ENCODE measurements at places on chromosomes 3 and 15.
A peak's percentile ranks its signal among the peaks of the same experiment; 100 is the strongest.

DNA sequence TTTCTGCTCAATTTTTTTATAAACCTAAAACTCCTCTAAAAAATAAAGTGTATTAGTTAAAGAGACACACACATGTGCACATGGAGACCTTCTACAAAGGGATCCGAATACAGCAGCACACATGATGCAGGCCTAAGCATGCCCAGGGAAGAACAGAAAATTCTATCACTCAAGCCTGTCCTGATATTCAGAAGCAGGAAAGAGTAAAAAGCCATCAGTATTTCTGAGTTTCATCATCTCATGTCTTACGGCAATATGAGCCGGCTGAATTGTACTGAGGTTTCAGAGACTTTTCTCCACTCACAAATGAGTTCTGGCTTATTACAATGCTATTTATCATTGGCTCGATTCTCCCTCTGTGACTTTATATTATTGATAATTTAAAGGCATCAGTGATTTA is 97.5 kb downstream of the CADPS start:
- DNase-seq = no peak

DNA sequence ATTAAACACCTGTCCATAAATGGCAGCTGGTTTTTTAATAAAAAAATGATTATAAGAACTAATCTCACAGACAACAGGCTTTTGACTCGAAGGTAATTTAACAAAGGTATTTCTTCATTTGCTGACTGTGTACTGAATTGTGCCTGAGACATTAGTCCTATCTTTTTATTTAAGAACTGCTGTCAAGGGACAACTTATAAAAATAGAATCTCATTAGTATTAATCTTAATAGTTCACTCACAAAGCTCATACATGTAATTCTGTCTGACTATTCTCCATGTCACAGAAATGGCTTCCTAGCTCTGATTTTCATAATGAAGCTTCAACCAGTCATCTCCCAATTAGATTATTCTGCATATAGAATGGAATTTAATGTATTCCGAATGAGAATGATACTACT is 276.9 kb upstream of the PDZRN3 start:
- DNase-seq = no peak

DNA sequence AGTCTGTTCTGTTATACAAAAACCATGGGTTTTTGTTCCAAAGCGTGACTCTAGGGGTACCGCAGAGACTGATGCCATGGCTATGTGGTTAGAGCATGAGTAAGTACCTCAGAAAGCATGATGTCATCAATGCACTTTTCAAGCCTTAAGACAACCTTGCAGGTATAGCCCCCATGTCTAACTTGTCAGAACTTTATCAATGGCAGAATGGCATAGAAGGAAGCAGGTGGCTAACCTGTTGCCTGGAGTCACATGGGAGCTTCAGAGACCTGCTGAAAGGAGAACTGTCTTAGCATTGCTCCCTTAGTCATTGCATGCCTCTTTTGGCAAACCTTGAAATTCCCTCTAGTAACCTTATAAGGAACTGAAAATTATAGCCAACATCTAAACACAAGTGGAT is 52.5 kb downstream of the EOMES start:
- DNase-seq = no peak

- DNase-seq = peak; percentile 66
These were observed 610 bp downstream of the LIPC start for GRCh38 chr15:58432401-58432800.

DNA sequence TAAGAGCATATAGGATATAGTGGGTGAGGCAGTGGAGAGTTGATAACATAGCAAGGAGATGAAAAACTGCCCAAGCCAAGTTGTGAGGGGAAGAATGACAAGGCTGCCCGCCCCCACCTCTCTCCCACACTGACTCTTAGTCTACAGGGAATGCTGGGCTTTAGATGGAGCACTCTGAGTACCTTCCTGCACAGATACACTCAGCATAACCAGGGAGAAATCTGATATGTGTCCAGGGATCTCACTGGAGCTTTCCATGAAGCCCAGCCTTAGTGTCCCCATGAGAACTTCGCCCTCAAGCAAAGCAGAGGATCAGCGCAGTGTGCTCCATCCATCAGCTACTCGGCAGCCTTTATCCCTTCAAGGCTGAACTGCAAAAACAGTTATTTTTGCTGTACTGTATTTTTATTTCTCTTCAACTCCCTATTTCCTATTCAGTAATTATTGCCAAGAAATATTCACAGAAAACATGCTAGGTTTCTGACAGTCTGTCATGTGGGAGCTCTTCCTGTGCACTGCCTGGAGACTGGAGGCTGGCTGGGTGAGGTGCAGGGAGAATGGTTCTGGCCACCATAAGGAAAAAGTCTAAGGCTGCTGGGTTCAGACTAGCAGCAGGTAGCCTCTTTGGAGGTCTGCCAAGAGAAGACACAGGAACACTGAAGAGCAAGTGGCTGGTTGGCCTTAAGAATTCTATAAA is 475.2 kb upstream of the PPP2R3A start:
- no peak for DNase-seq

- peak; percentile 82 for DNase-seq
These were observed 135.1 kb upstream of the RASGRP1 start for GRCh38 chr15:38699633-38700230.

DNA sequence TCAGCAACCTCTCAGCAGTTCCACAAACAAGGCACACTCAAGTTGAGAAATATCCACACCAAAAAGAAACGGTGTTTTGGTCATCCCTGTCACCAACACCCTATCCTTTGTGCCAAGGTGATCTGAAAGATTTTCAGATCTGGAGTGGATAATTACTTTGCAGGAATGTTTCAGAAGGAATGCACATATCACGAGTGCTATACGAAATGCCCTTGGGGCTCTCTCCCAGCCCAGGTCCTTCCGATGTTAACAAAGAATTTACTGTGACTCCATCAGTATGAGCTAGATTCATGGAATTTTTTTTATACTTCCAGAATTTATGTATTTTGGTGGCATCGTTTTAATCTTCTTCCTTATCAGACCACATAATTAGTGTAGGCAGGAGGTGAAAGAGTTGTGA is 105.0 kb downstream of the GRM7 start:
- DNase-seq = no peak

DNA sequence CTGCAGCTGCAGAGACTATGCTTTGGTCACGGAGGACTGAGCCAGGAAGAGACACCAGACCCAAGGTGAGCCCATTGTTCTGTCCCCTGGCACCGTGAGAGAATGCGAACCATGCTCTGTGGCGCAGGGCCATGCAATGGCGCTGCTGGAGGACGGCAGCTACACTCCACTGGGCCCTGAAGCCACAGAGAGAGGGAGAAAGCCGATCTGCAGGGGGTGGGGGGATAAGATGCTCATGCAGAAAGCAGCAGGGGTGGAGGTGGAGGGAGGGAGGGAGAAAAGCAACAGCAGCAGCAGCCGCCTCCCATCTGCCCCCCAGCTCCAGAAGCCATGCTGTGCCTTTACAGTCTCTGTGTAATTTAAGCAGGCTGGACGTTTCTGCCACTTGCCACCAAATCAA is 5.3 kb downstream of the BDH1 start:
- no peak for DNase-seq

DNA sequence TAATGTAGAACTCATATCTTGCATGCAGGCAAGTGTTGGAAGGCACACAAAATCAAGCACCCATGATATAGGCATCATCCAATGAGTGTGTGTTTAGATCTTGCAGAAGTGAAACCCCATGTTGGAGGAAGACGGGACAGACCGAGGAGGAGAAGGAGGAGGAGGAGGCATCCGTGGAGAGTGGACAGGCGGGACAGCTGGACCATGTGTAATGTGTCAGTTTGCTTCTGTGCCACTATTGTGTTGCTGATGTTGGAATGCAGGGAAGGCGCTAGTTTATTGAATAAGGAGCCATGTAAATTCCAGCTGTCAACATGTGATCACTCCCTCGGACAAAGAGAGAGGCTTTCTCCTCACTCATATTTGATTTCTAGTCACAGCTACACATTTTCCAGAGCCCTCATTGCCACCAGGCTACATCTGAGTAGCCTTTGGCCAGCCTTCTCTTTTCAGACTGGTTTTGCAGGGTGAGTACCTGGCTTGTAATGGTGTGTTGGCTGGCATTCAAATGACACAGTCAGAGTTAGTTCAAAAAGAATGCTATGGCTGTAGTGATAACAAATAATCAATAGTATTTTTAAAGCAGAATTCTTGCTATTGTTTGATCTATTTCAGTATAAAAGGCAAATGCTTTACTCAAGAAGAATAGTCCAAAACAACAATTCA is 1037.6 kb upstream of the NR2F2 start:
- DNase-seq = no peak

GRCh38 chr15:98150536-98150935 is 190.0 kb downstream of the ARRDC4 start:
- no peak for DNase-seq

DNA sequence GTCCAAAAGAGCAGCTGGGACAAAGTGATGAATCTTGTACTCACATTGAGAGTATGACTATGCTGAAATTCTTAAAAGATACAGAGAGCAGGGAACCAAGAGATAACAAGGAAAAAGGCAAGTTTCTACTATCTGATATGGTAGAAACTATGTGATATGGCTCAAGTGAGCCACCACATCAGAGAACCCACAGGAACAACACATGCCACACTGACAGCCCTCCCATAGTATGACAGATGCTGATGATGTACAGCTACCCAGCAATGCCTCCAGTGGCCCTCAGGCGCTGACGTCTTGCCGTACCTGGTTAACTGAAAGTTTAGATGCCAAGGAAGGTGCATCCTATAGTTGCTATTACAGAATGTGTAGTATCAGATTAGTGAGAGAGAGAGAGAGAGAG is 42.4 kb downstream of the CHAC1 start:
- no peak for DNase-seq

Measured in choroid plexus epithelial cell (primary cell).